ENCODE measurements at places on chromosomes 7 and 10. TPM values are rescaled to one million over a fixed set of nuclear protein-coding genes. Genes with fewer than 3 reads are reported as not detected.

GRCh38 chr10:126665207-126665606, 5.3 kb downstream of the C10orf90 start:
- no peak for DNase-seq

DNA sequence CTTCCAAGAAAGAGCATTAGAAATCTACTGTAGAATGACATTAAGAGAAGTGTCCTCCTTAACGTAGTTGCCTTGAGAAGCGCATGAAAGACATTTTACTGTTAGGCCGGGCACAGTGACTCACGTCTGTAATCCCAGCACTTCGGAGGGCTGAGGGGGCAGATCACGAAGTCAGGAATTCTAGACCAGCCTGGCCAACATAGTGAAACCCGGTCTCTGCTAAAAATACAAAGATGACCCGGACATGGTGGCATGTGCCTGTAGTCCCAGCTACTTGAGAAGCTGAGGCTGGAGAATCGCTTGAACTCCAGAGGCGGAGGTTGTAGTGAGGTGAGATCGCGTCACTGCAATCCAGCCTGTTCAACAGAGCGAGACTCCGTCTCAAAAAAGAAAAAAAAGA, 28.9 kb downstream of the TARP start:
- no peak for DNase-seq

DNA sequence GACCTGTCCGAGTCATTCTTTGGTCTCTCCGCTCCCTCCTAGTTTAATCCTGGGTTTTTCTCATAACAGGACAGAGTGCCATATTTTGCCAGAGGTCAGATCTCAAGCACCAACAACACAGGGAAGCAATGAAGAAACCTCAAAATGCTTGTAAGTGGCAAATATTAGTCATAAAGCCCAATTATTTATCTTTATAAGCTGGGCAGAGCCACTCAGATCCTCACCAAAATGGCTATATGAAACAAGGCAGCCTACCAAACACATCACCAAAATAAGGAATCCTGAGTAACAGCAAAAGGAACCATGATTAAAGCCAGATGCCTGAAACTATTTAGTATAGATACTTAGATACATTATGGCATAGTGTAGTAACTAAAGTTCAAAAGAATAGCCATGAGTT, 4.7 kb downstream of the ECD start:
- no peak for DNase-seq

The HOXA2 gene
- total RNA-seq, result 0.37 TPM

DNA sequence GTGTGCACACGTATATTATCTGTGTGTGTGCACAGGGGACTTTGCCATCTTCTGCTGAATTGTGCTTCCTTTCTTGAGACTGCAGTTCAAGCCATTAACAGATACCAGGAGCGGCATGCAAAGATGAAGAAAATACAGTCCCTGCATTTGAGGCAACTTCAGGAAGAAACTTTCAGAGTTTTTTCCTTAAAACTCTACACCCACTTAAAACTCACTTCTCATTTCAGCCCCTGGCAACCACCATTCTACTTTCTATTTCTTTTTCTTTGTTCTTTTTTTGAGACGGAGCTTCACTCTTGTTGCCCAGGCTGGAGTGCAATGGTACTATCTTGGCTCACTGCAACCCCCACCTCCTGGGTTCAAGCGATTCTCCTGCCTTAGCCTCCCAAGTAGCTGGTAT, 448.9 kb upstream of the ZMIZ1 start:
- no peak for DNase-seq

DNA sequence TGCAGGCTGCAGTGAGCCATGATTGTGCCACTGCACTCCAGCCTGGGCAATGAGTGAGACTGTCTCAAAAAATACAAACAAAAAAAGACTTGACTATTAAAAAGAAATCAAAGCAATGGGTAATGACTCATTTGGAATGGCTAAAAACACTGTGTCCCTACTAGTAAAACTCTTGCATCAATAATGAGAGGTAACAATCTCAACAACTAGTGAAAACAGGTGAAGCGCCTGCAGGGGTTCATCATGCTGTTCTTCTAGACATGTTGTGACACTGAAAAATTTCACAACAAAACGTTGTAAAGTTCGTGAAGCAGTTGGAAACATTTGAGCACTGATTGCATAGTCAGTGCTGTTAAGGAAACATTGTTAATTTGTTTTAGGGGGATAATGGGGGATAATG, 26.9 kb upstream of the SLC29A4 start:
- no peak for DNase-seq

GRCh38 chr7:124532166-124532565, 233.4 kb downstream of the GPR37 start:
- no peak for DNase-seq

The NUDT13 gene
- total RNA-seq, result 3.0 TPM

The JAKMIP3 gene
- total RNA-seq, result 1.6 TPM

DNA sequence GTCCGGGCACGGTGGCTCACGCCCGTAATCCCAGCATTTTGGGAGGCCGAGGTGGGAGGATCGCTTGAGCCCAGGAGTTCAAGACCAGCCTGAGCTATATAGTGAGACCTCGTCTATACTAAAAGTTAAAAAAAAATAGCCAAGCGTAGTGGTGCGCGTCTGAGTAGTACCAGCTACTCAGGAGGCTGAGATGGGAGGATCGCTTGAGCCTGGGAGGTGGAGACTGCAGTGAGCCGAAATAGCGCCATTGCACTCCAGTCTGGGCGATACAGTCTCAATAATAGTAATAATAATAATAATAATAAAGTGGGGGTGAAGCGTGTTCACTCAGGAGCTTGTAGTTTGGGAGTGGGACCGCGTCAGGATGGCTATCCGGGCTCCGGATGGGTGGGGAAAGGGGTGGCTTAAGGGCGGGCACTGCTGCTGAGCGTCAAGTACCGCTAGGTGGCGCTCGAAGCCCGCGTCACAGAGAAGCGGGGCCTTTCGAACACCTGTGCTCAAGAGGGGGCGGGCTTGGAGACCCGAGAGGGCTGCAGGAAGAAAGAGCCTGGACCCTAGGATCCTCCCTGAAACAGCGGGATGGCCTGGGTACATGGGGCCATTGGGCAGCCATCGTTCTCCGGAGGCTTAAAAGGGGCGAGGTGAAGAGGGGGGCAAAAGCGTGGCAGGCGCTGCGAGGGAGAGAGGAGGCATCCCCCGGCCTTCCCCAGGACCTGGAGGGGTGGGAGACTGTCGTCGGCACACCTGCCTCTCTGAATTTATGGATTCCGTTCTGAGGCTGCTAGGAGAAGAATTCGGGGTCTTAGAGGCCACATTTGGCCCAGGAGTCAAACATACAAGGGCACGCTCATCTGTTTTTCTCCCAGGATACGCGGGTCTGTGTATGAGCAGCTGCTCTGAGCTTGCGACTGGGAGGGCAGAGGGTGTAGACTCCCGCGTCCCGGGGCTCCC, 14.5 kb downstream of the LBX1 start:
- peak; percentile 69 for DNase-seq

DNA sequence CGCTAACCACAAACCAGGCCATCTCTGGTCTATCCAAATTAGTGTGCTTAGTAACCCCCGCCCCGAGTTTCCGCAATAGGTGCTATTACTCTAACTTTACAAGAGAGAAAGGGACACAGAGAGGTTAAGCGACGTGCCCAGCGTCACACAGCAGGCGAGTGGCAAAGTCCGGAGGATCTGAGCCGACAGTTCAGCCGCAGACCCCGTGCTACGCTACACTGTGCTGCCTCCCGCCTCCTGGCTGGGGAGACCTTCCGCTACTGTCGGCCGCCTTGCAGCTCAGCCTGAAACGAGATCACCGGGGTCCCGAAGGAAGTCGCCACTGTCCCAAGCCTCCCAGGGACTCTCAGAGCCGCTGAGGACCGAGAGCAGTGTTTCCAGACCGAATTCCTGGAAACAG, 799 bp downstream of the INTS1 start:
- DNase-seq, result no peak

DNA sequence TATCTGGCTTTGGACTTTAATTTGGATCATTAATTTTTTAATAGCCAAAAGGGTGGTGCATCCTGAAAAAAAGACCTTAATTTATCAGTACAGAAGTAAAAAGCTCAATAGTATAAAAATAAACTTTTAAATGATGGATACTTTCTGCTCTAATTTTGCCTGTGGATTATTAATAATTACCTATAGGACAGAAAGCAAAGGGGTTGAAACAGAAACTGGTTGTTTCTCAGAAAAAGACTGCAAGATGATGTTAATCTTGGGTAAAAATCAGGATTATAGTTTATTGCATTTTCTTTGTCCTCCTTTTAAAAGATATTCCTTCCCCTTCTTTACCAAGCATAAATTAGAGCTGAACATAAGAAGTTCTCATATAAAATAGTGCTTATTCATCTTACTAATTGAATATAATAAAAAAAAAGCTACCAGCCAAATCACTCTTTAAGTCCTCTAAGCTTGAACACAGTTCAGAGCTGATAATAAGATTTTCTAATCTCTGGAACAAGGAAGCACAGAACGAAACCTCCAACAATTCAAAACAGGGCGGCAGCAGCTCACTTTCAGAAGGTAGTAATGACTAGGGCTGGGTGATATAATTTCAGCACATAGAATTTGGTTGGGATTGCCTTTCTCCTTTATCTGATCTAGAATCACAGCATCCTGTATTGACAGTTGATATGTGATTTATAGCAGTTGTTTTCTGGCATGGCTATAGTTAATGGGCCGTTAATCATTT, 8.1 kb upstream of the GPR85 start:
- DNase-seq, result no peak

Data from right cardiac atrium (tissue), 5 donors.